Activated T-cell treated with anti-CD3 and anti-CD28 coated beads, Interleukin-2, amount 50 U/mL, for 48 hours (primary cell): ENCODE measurements at places on chromosomes 6 and 20.

DNA sequence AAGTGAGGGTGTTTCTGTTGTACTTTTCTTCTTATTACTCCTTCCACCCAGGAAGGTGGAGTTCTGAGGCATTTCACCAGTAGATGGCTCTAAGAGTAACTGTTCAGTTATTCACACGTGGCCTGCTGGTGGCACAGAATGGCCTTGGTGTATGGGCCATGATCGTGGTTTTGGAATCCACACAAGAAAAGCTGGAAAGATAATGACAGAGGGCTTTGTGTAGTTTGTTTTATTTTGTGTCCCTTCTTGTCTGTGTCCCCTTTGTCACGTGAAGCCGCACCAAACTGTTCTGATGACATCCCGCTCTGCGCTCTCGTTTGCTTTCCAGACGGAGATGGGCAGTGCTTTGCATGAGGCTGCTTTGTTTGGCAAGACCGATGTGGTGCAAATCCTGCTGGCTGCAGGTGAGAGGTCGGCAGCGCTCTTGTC is 93.4 kb downstream of the ANKS1A start:
- DNase-seq: no peak

DNA sequence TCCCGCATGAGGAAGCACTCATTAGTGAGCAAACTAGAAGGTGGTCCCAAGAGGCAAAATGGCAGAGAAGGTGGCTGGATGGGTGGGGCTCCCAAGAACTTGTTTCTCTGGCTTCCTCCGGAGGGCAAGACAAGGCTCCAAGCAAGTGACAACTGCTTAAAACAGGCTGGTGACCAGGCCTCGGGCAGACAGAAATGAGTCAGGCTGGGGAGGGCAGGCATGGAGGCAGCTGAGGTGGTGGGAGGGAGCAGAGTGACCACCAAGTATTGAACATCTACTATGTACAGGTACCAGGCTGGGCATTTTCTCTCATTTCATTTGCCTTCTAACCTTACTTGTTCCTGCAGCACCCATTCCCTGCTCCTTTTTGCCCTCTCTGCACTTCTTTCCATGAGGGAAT is 33.4 kb downstream of the TNXB start:
- no peak for DNase-seq

- no peak for DNase-seq
Measured at GRCh38 chr6:148517470-148517869, 174.8 kb downstream of the SASH1 start.

- no peak for DNase-seq
Measured at GRCh38 chr20:54590856-54591255, 115.5 kb downstream of the DOK5 start.

GRCh38 chr6:156009656-156010055 is 554.0 kb upstream of the NOX3 start:
- DNase-seq: no peak

DNA sequence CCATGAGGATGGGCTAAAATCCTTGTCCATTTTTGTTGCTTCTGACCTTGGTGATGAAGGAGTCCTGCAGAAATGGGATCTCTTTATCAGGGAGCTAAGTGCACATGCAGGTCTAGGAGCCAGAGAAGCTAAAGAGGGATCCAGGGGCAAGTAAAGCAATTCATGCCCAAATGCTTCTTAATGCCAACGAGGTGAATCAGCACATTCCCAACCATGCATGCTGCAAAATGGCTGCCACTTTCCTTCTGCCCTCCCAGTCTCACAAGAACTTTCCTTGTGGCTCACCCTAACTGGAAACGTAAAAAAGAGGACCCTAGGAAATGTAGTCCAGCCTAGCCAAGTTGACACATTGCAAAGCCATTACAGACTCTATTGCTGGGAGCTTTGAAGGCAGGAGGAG is 298.4 kb downstream of the MAFB start:
- no peak for DNase-seq

DNA sequence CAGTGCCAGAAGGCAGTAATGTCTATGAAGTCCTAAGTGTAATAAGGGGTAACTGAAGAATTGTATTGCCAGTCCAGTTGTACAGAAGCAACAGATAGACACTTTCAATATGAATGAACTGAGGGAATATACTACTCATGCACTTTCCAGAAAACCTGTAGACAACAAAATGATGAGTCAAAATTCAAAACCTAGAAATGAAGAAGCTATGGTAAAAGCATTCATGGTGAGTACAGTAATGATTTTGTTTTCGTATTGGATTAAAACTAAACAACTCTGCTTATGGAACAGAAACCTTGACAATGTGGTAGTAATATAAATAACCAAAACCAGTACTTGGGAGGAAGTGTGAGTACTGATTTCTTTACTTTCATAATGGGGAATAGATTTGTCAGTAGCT is 35.0 kb downstream of the ARMC2 start:
- no peak for DNase-seq

- no peak for DNase-seq
Measured at GRCh38 chr6:73636048-73636447, 17.7 kb downstream of the SLC17A5 start.

- no peak for DNase-seq
Measured at GRCh38 chr20:19890445-19891051, 126.6 kb upstream of the NAA20 start.

- no peak for DNase-seq
Measured at GRCh38 chr20:677957-678356, 2.4 kb upstream of the SCRT2 start.

DNA sequence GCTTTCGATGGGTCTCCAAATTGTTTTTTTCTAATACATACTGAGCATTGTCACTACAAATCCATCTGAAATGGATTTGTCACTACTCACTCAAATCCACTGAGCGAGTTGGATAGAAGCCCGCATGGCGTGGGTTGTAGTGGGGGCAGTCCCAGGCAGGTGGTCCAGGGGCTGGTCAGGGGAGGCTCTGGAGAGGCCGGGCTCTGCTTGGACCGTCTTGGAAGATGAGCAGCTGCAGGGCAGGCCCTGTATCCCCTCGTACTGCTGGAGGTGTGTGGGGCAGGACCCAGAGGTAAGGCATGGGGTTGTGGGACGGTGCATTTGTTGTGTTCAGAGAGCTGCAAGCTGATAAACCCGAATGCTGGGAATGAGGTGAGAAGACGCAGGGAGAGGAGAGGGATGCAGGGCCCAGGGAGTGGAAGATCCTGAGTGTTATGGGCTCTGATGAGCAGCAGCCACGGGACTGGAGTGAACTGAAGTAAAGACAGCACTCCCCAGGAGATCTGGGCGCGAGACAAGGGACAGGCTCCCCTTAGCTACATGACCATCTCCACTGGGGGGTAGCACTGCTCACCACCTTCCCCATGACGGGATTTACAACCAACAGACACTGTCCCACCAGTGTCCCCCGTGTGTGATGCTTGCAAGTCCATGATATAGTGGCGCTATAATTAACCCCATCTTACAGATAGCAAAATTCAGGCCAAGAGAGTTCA is 45.9 kb downstream of the PSMG4 start:
- DNase-seq: no peak

GRCh38 chr6:11622156-11622555 is 84.6 kb downstream of the TMEM170B start:
- DNase-seq: no peak

DNA sequence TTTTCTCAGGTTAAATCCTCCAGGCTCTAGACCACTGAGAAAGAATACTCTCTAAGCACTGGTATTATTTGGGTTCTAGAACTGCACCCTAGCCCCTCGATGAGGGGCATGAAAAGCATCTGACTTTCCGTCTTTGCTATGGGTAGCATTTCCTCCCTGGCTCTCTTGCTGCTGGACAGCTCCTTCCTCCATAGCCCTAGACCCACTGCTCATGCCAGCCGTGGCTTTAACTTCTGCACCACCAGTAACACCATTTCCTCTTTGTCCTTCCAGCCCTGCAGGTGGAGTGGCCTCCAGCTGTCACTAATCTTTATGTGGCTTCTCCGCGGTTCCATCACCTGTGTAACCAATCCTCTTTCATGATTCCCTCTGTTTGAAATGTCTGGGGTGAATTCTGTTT is 194.9 kb downstream of the SCP2D1 start:
- no peak for DNase-seq

GRCh38 chr20:62476056-62476838 is 452 bp upstream of the GATA5 start:
- DNase-seq: no peak

- no peak for DNase-seq
Measured at GRCh38 chr20:19024296-19025035, 188.0 kb upstream of the SLC24A3 start.

DNA sequence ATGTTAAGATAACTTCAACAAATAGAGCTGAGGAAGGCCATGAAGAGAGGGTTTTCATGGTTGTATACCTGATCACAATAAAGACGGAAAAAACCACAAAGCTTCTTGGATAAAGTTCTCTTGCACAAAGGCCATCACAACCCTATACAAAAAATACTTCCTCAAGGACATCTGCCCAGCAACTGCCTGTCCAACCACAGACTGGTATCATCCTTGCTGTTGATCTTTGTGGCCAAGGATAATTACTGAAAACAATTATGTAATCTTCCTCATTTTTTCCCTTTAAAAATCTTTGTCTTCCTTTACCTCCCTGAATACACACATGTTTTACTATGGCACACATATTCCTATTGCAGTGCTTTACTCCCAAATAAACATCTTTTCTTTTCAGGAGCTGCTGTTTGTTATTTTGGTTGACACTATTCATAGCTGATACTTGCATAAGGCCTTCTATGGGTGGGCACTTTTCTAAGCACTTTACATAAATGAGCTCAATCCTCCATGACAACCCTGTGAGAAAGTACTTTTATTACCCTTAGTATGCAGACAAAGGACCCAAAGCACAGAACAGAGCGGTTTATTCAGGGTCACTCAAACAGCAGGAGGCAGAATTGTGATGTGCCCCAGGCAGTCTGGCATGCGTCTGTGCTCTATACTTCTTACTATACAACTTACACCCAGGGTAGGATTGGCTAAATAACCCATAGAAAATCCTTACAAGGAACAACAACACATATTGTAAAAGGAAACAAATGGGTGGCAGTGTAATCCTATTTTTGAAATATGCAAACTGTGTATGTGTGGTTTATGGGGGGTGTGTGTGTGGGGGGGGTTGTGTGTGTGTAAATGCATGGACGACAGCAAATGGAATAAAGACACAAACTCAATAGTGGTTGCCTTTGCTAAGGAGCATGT is 35.1 kb downstream of the SNRNP48 start:
- no peak for DNase-seq

DNA sequence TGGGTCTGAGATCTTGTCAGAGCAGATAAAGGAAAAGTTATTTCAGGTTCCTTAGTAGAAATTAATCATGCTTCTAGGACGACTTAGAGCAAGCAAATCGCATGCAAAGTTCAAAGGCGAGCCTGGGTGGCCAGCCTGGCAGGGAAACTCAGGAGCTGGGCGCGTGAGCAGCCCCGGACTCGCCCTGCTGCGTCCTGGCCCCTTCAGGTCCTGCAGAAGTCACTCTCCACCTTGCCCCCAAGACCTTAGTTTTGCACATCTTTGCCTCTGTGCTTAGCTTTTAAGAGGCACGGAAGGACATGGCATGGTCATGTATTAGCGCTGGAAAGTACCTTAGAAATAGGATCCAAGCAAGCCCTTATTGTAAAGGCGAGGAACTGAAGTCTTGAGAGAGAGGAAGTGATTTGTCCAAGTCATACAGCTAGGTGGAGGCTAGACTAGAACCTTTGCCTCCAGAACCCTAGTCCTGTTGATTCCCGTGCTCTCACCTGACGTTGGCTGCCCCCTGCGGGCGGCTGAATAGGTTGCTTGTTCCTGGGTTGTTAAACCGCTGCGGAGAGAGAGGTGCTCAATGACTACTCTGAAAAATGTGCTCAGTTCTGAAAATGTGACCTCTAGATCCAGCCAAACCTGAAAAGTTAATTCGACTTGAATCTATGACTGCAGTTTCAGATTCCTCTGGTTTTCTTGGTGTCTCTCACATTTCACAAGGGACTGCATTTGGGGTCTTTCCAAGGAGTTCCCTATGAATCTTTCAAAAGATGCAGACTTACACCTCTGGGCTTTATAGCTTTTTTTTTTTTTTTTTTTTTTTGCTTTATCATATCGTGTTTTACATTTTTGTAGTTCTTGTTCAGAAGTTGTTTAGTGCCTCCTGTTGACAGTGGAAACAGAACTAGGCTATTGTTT is 2.7 kb downstream of the MYB start:
- peak; percentile 88 for DNase-seq

GRCh38 chr20:60054716-60055634 is 96.8 kb downstream of the CDH26 start:
- no peak for DNase-seq

- DNase-seq: no peak
Measured at GRCh38 chr6:165959627-165960026, 208.0 kb downstream of the TBXT start.

DNA sequence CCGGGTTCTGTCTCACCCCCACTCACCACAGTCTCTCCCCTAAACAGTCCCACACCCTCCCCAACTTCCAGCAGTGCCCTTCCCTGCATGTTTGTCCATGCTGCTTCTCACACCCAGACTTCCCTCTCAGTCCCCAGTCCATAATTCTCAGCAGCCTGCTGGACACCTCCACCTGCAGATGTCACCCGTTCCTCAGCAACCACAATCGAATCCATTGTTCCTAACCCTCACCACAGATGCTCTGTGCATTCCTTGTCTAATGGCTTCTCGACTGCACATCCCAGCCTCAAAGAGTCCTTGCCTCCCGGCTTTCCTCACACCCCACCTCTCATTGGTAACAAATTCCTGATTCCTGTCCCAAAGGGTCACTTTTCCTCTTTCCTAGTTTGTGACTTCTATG is 55.6 kb downstream of the GOPC start:
- DNase-seq: no peak

DNA sequence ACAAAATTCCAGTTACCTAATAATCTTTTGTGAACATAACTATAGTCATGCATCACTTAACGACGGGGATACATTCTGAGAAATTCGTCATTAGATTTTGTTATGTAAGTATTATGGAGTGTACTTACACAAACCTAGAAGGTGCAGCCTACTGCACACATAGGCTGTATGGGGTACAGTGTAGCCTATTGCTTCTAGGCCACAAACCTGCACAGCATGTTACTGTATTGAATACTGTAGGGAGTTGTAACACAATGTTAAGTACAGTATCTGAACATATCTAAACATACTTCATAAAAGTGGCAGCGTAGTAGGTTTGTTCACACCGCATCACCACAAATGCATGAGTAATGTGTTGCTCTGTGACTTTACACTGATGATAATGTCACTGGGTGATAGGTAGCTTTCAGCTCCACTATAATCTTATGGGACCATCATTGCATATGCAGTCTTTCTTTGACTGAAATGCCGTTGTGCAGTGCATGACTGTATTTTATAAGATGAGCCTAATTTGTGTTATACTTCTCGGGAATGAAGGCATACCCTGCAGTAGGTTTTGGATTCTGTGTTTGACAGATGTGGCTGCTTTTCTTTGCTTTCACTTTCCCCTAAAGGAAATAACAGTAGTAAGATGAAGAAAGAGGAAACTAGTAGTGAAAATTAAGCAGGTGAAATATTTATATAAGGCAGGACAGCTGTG is 365.6 kb downstream of the FARS2 start:
- DNase-seq: peak; percentile 21

DNA sequence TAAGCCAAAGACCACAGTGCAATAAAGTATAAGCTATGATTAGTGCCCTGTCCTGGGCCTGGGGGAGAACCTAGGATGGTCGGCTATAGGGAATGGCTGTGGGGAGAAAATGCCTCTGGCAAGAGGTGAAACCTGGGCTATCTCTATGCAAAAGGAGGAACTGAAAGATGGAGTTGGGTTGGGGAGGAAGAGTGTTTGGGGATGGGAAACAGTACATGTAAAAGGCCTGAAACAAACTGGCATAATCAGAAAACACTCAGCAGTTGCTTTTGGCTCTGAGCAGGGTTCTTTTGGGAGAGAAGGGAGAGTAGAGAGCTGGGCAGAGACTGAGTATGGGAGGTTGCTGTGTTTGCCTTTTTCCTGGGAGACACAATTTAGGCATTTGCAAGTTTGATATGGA is 31.9 kb upstream of the FUCA2 start:
- DNase-seq: no peak

GRCh38 chr20:64049060-64049877 is at the start of gene SOX18:
TSS of gene SOX18 (minus strand) at chr20:64049639. CDS start at chr20:64049516, 123 bp downstream.
- peak; percentile 65 for DNase-seq
